Activated naive CD4-positive, alpha-beta T cell treated with anti-CD3 and anti-CD28 coated beads, Interleukin-2, amount 50 U/mL, for 72 hours (primary cell): ENCODE measurements at places on chromosomes 4 and X.

GRCh38 chr4:123031664-123032063 lies 109.3 kb upstream of the NUDT6 start:
- no peak for DNase-seq

DNA sequence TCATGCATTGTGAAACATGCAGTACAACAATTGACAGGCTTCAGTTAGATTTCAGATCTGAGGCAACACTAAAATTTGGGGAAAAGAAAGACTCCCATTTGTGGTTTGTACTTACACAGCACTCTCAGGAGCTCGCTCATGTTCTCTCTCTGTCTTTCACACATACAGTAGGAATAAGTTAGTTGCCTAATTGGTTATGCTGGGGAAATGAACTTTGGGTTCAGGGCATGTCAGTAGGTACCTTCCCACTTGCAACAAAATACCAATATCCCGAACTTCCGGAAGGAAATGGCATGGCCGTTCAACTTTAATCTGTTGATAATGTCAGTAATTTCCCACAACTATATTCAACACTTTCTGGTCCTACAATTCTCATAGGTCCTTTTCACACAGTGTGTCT lies 218.4 kb downstream of the RELL1 start:
- DNase-seq, result no peak

DNA sequence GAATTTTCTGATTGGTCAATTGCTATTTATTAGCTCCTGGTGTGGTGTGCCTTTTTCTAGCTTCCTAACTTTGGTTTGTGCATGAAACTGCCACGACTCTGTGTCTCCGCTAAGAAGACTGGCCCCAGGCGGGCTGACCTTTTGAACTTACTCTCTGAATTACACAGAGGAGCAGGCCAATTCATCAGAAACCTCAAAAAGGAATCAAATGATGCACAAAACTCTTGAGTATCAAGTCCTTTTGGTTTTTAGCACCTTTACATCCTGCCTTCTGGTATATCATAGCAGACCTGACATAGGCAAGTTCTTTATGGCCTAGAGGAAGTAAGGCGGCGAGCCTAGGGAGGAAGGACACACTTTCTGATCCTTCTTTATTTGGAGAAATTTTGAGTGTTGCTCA lies 17.6 kb downstream of the TKTL1 start:
- DNase-seq, result no peak

- no peak for DNase-seq
Measured at GRCh38 chrX:17488036-17488435, 113.0 kb downstream of the NHS start.

- DNase-seq, result no peak
Measured at GRCh38 chr4:18578307-18578706, 556.8 kb upstream of the LCORL start.

DNA sequence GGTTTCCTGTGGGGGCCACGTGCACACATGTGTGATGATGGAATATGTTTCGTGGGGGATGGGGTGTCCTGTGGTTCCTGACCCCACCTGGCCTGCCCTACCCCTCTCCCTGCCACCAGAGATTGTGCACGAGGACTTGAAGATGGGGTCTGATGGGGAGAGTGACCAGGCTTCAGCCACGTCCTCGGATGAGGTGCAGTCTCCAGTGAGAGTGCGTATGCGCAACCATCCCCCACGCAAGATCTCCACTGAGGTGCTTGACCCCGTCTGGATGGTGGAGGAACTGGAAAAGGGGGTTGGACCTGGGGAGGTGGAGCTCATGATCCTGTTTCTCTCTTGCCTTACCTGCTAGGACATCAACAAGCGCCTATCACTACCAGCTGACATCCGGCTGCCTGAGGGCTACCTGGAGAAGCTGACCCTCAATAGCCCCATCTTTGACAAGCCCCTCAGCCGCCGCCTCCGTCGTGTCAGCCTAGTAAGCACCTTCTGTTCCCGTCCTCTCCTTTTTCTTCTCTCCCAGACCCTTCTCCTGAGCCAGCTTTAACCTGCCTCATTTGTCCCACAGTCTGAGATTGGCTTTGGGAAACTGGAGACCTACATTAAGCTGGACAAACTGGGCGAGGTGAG lies 5.9 kb downstream of the CDK16 start:
- DNase-seq, result no peak

DNA sequence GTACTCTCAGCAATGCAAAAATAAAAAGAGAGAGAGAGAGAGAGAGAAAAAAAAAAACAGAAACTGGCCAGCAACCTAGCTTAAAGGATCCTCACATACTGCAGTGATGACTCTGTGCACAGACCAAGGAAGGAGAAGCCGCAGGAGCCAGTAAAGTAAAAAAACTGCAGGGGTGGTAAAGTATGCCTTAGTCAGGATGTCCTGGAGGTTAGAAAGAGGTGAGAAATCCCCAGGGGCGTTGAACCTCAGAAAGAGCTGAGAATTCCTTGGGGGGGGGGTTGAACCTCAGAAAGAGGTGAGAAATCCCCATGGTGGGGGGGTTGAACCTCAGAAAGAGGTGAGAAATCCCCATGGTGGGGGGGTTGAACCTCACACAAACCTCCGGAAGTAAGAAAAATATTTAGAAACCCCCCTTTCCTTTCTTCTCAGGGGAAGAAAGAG lies 48.0 kb downstream of the MAGEA9 start:
- DNase-seq, result no peak

DNA sequence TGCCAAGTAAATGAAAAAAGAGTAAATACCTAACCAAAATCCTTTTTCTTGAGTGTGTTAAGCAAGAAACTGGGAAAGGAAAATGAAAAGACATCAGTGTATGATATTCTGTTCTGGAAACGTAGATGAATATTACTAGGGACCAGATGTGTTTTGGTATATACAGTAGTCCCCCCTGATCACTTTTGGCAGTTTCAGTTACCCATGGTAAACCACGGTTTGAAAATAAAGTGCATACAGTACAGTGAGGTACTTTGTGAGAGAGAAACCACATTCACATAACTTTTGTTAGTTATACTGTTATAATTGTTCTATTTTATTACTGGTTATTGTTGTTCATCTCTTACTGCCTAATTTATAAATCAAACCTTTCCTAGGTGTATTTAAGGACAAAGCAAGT lies 250.9 kb downstream of the TENM3 start:
- DNase-seq, result no peak

DNA sequence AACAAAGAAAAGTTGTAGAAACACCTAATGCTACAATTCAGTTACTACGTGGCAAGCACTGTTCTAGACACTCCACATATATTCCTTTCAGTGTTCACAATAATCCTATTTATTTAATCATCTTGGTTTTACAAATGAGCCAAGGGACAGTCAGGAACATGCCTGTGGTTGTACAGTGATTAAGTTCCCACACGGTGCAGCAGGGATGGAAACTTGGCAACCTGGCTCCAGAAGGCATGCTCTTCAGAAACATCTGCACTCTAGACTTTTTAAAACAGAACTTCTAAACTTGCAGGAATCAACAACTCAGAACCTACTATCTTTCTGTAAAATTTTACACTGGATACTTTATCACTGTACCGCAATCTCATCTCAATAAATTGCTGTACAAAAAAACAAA lies 32.1 kb downstream of the TAPT1 start:
- DNase-seq, result no peak

DNA sequence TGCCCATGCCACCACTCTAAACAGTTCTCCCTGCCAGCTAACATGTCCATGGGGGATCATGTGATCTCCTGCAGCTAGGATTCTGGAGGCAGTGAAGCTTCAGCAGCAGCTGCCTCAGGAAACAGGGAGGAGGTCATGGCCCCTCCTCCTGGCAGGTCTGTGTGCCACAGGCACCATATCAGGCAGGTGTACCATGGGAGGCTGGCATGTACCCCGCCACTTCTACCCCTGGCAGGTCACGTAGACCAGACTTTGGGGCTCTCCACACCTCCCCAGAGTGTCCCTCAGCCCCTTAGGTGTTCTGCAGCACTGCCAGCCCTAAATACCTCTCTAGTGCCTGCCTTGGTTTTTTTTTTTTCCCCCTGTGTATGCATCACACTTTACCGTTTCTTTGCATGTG lies 110.5 kb upstream of the FAM47C start:
- no peak for DNase-seq

DNA sequence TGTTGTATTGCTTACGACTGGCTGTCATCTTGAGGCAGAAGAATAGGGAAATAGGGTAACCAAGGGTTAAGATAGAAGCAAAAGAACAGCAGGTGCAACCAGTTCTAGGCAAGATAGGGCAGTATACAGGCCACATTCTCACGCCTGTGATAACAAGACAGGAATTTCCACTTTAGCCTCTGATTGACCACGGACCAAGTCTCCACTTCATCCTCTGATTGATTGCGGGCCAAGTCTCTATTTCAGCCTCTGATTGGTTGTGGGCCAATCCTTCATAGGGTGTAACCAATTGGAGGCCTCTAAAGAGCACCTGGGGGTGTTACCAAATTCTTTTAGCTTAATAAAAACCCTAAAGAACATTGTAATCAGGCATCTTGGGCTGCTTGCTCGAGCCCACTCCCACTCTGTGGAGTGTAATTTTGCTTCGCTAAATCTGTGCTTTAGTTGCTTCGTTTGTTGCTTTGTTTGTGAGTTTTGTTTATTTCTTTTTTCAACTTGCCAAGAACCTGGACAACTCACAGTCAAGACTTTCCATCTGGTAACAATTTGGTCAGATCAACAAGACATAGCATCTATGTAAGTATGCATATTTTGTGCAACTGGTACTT lies 8.7 kb upstream of the TBC1D9 start:
- no peak for DNase-seq

- no peak for DNase-seq
Measured at GRCh38 chr4:147560625-147561024, 56.6 kb upstream of the TMEM184C start.

DNA sequence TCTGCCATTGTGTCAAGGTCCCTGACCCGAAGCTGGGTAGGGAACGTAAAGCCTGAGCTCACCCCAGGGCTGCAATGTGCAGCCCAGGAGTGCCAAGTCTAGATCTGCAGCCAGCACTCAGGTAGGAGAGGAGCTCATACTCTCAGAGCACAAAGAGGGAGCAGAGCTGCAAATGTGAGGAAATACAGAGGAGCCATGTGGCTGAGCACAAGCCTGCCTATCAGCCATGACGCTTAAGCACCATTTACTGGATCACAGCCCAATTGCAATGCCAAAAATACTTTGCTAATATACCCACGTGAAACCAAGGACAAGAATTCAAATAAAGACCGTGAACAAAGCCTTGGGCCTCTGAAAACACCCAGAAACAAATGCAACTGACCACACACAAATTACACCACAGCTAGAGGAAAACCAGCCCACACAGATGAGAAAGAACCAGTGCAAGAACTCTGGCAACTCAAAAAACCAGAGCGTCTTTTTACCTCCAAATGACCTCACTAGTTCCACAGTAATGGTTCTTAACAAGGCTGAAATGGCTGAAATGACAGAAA lies 69.0 kb upstream of the HPF1 start:
- no peak for DNase-seq

DNA sequence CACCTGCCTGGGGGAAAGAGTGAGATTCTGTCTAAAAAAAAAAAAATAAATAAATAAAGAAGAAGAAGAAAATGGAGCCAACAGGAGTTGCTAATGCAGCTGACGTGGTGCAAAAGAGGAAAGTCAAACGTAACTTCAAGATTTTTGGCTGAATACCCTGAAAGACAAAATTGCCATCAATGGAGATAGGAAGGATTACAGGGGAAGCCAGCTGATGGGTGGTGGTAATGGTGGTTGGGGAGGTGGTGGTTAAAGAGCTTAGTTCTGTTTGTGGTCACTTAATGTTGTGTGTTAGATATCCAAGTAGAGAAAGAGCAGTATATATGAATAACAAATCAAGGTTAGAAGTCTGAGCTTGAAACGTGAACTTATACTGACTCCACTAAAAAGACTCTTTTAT lies 225.4 kb downstream of the ARHGAP24 start:
- DNase-seq, result no peak

- no peak for DNase-seq
Measured at GRCh38 chrX:3713937-3714434, 537 bp upstream of the PRKX start.

DNA sequence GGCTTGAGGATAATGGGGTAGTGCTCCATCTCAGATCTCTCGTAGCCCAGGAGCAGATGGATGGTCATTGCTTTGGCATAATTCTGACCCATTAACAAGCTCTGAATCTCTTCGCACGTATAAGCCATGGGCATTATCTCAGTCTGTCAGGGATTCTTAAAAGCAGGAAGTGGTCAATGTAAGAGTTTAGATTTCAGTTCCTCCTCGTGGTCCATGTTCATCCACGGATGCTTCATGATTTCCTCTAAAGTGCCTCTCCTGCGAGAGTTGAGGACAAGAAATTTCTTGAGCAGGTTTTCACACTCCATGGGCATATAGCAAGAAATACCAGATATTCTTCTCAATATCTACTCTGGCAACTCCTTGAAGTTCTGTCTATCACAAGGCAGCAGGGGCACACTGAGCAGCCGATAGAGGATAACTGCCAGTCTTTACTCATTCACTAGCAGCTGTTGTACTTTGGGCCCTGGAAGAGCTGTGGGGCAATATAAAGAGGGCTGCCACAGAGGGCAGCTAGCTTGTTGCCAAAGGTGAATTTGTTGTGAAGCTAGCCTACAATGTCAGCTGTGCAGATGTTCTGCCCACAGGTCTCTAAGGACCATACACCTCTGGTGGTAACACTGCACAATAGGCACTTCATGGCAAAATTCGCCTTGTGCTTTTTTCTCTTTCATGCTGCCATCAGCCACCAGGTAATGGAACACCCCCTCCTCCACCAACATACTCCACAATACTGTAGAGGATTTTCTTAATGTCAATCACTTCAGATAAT lies 52.0 kb upstream of the WDR17 start:
- DNase-seq, result no peak

DNA sequence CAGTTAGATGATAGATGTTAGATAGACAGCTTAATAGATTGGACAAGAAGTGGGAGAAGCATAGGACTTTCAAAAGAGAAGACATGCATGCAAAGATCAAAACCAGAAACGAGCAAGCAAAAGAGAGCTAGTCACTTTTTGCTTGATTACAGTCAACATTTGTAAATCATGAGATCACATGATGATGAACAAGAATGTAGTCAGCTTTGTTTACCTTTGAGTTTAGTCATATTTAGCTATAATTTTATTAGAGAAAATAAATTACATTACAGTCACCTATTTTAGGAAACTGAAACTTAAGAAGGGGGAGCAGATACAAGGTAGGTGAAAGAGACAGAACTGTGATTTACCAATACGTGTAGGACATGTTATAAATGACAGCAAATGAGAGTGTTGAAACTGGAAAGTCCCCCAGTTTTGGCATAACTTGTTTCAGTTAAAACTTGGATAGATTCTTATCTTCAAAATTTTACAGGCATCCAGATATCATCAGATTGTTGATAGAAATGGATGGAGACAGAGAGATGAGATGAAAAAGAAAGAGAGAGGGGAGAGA lies 1083.1 kb upstream of the PCDH10 start:
- DNase-seq, result no peak

GRCh38 chrX:1529328-1529727 lies 7.7 kb downstream of the P2RY8 start:
- no peak for DNase-seq

DNA sequence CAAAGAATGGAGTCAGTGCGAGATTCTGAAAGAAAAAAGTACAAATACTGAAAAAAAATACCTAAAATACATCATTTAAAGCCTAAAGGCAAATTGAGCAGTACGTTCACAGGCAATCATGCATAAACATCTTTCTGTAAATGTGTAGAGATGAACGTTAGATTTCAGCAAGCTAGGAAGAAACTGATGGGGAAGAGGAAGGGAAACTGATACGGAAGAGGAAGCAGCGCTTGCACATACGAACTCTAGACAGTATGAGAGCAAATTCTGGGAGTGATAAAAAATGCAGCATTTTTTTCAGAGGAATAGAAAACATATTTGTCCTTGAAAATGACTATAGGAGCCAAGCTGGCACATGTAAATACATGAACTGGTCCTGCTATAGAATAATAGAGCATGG lies 9.4 kb downstream of the ANKRD50 start:
- no peak for DNase-seq
